ENCODE measurements at places on chromosomes 4 and X.
A peak's percentile ranks its signal among the peaks of the same experiment; 100 is the strongest.

DNA sequence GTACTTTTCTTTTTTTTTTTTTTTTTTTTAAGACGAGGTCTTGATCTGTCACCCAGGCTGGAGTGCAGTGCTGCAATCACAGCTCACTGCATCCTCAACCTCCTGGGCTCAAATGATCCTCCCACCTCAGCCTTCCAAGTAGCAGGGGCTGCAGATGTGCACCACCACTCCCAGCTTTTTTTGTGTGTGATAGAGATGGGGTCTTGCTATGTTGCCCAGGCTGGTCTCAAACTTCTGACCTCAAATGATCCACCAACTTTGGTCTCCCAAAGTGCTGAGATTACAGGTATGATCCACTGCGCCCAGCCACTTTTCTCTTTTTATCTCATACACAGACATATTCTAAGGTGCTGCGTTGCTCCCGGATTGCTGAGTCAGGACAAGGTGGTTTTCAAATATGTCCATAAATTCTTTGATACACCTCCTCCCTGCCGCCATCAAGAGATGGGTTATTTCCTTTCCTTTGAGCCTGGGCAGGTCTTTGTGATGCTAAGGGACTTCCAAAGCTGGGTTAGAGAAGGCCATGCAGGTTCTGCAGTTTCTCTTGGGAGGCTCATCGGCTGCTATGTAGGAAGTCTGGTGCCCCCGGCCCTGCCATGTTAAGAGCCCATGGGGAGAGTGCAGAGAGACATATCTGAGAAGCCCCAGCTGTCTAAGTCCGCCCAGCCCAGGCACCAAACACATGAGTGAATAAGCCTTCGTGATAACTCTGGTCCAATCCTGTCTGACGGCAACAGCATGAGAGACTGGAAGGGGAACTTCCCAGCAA, 8.4 kb upstream of the PLA2G12A start:
- no peak for DNase-seq

GRCh38 chrX:581720-582298, 48.8 kb upstream of the SHOX start:
- no peak for DNase-seq

DNA sequence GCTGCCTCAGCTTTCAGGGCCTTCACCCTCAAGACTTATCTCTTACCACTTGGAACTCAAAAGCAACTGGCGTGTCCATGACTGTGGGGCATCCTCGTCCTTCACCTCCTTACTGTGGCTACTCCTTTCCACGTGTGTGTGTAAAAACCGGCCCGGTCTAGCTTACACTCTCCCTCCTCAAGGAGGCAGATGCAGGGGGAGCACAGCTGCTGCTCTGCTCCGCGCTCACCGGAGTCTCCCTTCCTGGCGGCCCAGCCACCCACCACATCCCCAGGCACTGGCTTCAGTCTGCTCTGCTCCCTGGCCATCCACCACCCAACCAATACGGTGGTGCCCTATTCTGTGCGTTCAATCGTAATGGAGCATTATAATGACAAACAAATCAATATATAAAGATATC, 8.3 kb downstream of the RNF212 start:
- DNase-seq, result no peak

GRCh38 chr4:143253166-143253565, 68.4 kb downstream of the USP38 start:
- no peak for DNase-seq

DNA sequence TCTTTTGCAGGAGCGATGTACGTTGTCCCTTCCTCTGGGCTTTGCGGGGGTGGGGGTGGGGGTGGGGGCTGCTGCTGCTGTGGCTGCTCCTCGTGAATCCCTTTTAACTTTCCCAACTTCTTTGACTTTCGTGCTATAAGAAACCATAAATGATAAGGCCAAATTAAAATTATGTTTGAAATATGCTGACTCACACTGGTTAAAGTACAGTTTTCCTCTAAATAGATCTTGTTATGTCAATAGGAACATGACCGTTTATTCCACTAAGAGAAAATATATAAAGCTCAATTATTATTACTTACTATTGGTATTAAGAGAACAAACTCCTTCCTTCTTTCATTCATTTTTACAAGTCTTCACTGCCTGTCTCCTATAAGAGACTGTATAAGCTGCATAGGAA, 287.4 kb downstream of the NR3C2 start:
- DNase-seq, result no peak

DNA sequence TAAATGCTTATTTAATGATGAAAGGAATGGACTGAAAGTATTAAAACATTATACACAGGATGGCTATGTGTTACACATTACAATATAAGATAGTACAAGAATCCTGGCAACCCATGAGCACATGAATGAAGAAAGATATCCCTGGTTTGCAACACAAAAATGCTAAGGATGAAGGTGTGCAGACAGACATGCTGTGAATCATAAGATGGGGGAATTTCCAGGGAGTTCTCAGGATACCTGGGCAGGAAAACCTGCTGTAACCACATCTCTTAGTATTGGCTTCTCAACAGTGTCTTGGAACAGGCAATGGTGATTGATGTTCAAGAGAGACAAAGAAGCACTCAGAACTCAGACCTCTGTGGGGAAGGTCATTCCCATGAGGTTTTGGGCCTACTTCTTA, 23.9 kb upstream of the ANOS1 start:
- DNase-seq, result no peak

- no peak for DNase-seq
Observed at GRCh38 chrX:13128104-13128503, 83.7 kb upstream of the FAM9C start.

- no peak for DNase-seq
Observed at GRCh38 chr4:153205757-153206156, 1.5 kb downstream of the TRIM2 start.

DNA sequence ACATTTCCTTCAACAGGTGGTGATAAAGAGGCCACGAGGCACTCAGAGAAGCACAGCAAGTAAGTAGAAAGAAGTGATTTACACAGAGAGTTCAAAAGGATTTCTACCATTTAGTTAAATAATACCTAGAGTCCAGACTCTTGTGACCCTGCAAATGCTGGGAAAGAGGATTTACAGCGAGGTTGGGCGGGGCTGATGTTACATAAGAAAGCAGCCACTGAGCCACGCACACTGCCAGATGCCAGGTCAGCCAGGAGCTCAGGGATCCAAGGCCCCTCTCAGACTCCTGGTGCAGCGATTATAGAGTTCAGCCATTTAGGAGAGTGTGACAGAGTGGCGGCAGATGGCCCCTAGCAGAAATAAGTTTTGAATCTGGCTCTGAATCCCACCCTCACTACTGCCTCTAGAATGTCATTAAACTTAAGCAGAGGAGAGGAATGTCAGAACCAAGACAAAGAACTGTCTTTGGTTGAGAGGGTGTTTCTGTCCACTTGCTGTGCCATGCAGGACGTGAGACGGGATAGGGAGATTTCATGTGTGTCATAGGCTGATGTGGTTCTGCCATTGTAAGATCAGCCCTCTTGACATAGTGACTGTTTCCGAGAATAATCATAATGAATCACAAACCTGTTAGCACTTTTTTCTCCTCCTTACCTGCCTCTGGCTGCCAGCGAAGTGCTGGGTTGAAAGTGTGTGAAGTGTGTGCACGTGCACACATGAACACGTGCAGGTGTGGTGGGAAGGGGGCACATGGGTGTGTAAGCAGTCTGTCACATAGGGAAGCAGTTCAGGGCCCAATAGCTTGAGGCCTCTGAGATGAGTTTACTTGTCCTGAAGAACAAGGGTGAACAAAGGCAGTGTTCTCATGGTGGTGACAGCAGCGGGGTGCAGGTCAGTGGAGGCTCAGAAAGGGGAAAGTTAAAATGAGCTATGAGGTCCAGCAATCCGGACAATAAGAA, 50.1 kb downstream of the MFAP3L start:
- no peak for DNase-seq

- DNase-seq, result no peak
Observed at GRCh38 chrX:105480646-105481310, 260.3 kb upstream of the TEX13A start.

- no peak for DNase-seq
Observed at GRCh38 chr4:99382745-99383360, 30.3 kb upstream of the ADH1C start.

DNA sequence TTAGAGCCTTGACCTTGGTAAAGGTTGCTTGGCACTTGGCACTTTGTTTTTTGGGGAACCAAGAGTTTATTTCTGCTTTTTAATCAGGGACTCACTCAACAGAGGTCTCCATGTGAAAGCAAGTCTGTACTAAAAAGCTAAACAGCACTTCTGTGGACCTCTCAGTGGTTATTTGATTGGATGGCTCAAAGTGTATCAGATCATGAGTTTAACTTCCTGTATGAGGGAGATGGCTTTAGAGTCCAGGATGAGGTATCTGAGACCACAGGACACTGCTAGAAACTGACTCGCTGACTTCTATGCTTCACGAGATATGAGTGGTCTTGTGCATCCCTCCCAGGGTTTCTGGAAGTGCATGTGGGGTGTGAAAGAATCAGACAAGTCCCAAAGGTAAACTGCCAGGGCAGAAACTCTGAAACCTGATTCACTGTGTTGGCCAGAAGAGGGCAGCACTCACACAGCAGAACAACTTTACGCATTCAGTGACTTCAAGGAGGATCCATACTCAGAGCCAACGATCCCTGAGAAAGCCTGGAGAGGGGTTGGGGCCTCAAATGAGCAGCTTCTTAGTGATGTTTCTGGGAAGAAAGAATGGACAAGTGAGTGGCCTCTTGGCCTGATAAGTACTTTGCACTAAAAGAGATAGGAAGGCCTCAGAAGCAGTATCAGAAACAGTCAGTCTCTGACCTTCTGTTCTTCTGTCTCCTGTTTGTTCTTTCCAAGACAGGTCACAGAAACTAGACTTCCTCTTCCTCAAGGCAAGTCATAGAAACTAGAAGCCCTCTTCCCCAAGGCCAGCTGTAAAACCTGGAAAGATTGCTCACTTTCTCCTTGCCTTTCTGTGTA, 220.3 kb upstream of the CXCL13 start:
- peak; percentile 28 for DNase-seq

DNA sequence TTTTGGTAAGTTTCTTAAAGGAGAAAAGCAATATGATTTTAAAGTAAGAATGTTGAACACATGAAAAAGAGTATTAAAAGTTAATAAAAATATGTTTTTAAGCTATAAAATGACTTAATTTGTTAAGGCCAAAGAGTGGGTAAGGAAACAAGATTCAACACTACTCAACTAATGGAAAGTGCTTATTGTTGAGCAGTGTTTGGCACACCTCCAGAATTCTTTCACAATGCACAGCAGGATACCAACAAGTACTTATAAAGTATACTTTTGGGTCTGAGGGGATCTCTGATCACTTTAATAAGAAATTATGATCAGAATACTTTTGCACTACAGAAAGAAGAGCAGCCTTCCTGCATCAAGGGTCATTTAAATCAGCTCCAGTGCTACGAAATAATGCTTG, 5.9 kb downstream of the LAMP2 start:
- peak; percentile 3 for DNase-seq

GRCh38 chr4:75034523-75034922, 101.6 kb downstream of the PARM1 start:
- no peak for DNase-seq

- DNase-seq, result no peak
Observed at GRCh38 chr4:120693816-120694215, 228.7 kb downstream of the PRDM5 start.

GRCh38 chr4:34362654-34363053, 1881.7 kb downstream of the ARAP2 start:
- DNase-seq, result no peak

- no peak for DNase-seq
Observed at GRCh38 chr4:78372355-78372988, 179.1 kb upstream of the ANXA3 start.

- no peak for DNase-seq
Observed at GRCh38 chrX:64265265-64265664, 34.9 kb upstream of the ASB12 start.

- no peak for DNase-seq
Observed at GRCh38 chr4:99506781-99507180, 4.0 kb upstream of the C4orf17 start.

DNA sequence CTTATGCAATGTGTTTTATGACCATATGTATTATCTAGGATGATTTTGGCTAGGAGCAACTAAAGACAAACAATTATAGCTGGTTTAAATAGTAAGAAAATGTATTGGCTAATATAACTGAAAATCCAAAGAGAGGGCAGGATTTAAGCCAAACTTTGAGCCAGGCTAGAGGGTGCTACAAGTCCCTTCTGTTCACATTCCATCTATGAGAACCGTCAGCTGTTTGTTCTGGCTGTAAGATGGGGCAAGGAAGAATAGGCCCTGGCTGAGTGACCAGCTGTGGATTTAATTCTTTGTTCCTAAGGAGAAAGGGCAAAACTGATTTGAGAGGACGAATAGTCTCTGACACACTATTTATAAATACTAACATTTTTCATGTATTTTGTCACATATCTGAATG, 79.2 kb upstream of the UGT8 start:
- DNase-seq, result no peak

- no peak for DNase-seq
Observed at GRCh38 chr4:147057611-147058190, 112.0 kb upstream of the TTC29 start.

DNA sequence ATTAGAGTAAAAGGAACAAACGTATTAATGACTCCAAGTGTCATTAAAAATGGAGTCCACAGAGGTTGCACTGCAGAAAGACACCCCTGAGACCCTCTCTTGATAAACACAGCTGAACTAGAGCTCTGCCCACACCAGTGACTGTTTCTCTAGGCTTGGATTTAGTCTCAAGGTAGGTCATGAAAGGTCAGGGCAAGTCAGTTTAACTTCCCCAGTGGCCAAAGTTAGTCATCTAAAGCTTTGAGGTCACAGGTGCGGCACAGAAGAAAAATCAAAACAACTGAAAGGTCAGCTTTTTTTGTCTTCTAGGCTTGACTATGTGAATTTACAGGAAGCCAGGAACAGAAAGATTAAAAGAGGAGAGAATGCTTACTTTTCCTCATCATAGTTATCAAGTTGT, 749.6 kb downstream of the RAB28 start:
- no peak for DNase-seq

- no peak for DNase-seq
Observed at GRCh38 chr4:121829511-121829910, 5.8 kb upstream of the CCNA2 start.

GRCh38 chr4:149964001-149964796, 114.0 kb upstream of the DCLK2 start:
- no peak for DNase-seq

DNA sequence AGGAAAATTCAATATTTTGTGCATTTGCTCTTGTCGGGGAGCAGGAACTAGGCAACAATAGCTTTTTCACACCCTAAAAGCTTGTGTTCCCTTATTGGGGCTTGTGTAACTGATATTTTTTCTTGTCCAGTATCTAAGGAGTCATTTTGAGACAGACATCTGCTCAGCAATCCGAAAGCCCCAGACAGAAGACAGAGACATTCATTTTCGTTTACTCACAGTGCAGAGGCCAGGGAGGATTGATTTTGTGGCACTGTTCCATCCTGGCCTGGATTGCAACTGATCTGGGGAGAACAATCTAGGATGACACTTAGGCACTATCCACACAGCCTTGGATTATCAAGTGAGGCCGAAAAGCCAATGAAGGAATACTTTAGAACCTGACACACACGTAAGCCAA, 27.4 kb upstream of the PLAC1 start:
- DNase-seq, result no peak

GRCh38 chr4:53802500-53802899, 211.2 kb upstream of the LNX1 start:
- no peak for DNase-seq
